ENCODE measurements at places on chromosomes 5 and 9.
A peak's percentile ranks its signal among the peaks of the same experiment; 100 is the strongest.

DNA sequence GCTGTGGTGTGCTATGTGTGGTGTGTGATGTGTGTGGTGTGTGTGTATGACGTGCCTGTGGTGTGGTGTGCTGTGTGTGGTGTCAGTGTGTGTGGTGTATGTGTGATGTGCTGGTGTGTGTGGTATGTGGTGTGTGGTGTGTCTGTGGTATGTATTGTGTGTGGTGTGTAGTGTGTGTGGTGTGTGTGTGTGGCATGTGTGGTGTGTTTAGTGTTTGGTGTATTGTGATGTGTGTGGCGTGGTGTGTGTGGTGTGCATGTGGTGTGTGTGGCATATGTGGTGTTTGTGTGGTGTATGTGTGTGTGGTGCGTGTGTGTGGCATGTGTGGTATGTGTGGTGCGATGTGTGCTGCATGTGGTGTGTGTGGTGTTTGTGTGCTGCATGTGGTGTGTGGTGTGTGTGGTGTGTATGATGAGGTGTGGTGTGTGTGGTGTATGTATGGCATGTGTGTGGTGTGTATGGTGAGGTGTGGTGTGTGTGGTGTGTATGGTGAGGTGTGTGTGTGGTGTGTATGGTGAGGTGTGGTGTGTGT is 18.3 kb upstream of the RNU6ATAC start:
- no peak for DNase-seq

GRCh38 chr5:61200582-61201155 is 38.4 kb upstream of the SMIM15 start:
- DNase-seq, result no peak

- DNase-seq, result no peak
Observed at GRCh38 chr5:38445374-38446028, 110.9 kb downstream of the LIFR start.

- DNase-seq, result no peak
Observed at GRCh38 chr9:32957358-32957757, 44.1 kb downstream of the APTX start.

DNA sequence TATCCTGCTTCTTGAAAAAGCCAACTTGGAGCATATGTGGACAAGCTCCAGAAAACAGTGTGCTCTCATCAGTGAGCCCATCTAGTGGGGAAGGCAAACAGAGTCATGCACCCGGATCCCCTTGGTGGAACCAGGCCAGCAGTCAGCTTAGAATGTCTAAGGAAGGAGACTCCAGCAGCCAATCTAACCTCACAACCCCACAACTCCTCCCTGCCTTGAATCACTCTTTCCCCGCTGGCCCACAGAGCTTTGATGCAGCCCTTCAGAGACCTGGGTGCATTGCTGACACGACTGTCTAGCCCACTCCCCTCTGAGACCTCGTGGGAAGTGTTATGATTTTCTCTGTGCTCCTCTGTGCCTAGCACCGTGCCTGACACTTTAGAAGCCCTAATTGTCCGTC is 623.7 kb downstream of the BNC2 start:
- DNase-seq, result no peak

DNA sequence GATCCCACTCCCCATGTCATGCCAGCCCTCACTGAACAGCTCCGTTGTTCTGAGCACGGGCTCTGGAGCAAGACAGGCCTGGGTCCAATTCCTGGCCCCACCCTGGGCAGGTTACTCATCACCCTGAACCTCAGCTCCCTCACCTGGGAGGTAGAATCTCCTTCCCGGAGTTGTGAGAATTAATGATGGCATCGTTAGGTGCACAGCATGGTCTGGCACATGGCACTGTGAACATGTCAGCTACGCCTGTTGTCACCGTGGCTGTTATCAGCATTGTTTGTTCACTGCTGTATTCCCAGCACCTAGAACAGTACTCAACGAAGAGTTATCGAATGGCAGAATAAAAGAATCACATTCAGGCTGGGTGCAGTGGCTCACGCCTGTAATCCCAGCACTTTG is 43.0 kb downstream of the LRSAM1 start:
- no peak for DNase-seq

GRCh38 chr9:128892221-128892921 is 10.4 kb downstream of the LRRC8A start:
- DNase-seq, result no peak

- DNase-seq, result peak; percentile 72
Observed at GRCh38 chr5:43603344-43604217, 601 bp downstream of the NNT start.

GRCh38 chr9:17824616-17825264 is 245.9 kb downstream of the SH3GL2 start:
- no peak for DNase-seq

- peak; percentile 27 for DNase-seq
Observed at GRCh38 chr9:107274953-107275422, 8.1 kb upstream of the RAD23B start.

GRCh38 chr5:54927097-54927746 is 58.2 kb downstream of the ESM1 start:
- no peak for DNase-seq

GRCh38 chr9:79195879-79196278 is 375.9 kb upstream of the TLE4 start:
- DNase-seq, result no peak

DNA sequence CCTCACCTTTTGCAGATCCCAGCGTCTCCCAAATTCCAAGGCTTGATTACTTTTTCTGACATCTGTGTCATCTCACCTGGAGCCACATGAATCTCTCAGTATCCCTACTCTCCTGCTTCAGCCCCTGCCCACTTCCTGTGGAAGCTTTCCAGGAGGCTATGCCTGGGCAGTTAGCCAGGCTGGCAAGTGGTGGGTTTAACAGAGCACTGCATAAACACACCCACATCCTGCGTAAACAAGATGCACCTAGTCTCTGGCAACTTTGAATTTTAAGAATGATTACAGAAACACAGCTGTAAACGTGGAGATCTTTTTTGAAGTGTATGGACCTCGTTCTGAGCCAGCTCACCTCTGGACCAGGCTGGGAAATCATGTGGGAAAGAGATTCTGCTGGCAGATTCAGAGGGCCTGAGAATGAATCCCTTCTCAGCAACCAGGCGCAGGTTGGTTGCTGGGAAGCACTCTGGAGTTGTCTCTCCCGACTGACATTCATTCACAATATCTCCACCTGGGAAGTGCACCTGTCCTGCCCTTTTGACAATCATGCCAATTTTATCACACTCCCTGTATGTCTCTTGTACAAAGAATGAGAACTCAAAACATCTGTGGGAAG is 55.7 kb upstream of the FANCC start:
- no peak for DNase-seq

DNA sequence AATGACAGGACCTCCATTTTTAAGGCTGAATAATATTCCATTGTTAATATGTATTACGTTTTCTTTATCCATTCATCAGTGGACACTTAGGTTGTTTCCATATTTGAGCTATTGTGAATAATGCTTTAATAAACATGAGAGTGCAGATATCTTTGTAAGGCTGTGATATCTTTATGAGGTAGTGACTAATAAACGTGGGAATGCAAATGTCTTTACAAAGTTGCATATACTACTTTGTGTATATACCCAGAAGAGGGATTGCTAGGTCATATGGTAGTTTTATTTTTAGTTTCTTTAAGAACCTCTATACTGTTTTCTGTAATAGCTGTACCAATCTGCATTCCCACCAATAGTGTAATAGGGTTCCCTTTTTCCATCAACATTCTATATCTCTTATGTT is 148.7 kb downstream of the FOCAD start:
- DNase-seq, result no peak

DNA sequence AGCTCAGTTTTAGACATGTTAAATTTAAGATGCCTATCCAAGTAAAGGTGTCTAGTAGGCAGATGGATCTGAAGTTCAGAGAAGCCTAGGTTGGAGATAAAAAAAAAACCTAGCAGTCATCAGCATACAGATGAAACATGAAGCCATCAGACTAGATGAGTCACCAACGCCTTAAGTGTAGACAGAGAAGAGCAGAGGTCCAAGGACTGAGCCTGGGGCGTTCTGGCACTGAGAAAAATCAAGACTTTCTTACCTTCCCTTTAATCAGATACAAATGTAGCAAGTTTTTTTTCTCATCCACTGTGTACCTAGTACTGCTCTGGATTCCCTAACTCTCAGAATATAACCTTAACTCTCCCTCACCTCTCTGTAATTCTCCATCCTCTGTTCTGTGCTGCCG is 97.3 kb downstream of the SIL1 start:
- DNase-seq, result no peak

- DNase-seq, result no peak
Observed at GRCh38 chr5:129120158-129120581, 25.6 kb downstream of the ISOC1 start.

GRCh38 chr5:41373230-41373629 is 137.2 kb downstream of the PLCXD3 start:
- no peak for DNase-seq

DNA sequence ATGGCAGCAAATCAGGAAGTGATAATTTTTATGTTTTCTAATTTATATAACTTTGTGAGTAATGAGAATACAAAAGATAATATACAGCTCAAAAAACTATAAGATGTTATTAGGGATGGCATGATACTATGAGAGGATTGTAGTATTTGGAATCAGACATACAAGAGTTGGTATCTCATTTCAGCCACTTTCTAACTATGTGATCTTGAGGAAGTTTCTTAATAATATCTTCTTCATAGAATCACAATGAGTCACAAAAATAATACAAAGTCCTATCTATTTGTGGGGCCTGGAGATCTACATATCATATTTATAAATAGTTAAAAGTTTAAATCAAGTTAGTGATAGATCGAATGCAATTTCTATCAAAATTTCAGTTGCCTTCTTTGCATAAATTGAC is 23.7 kb upstream of the TMED7 start:
- DNase-seq, result no peak

- no peak for DNase-seq
Observed at GRCh38 chr5:651296-652022, 39.3 kb downstream of the CEP72 start.

DNA sequence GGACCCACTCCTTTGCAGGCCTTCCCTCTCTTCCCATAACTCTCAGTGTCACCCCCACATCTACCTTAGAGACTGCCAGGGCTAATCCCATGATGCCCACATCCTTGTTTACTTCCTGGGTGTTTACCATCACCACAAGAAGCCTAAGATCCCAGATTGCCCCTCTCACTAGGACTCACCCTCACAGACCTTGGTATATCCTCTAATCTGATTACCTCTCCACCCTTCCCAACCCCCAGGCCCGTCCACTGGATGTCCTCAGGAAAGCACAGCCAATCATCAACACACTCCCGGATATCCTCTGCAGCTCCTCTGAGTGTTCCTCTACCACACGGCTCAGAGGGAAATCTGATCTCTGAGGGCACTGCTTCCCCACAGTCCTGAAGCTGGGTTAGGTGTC is 91.0 kb downstream of the FOXD1 start:
- no peak for DNase-seq

DNA sequence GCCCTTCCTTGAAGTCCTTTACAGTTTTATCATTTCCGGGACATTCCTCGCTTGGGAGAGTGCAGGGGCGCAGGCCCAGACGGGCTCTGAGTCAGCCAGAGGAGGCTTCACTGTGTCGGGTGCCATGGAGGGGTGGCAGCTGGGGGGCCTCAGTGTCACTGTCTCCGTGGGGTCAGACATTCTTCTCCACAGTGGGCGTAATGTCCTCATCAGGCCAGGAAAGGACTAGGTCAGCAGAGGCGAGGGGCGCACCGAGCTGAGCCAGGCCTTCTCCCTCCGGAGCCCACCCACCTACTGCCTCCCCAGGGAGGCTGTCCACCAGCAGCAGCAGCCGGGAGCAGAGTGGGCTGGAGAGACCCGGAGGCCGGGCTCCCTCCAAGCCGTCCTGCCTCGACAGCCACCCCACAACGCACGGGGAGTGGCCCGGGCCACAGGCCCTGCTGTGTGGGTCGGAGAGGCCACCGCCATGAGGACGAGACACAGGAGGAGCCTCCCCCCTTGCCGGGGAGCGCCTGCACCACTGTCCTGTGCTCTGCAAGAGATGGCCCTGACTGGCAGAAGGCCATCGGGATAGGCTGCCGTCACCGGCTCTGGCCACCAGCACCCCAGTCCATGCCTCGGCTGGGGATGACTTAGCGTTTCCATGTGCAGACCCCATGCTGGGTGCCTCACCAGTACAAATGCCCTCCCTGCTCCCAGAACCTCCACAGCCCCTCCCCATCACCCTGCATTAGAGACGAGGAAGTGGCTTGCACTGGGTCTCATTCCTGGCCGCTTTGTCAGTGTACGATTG is 26.5 kb downstream of the SARDH start:
- DNase-seq, result no peak

DNA sequence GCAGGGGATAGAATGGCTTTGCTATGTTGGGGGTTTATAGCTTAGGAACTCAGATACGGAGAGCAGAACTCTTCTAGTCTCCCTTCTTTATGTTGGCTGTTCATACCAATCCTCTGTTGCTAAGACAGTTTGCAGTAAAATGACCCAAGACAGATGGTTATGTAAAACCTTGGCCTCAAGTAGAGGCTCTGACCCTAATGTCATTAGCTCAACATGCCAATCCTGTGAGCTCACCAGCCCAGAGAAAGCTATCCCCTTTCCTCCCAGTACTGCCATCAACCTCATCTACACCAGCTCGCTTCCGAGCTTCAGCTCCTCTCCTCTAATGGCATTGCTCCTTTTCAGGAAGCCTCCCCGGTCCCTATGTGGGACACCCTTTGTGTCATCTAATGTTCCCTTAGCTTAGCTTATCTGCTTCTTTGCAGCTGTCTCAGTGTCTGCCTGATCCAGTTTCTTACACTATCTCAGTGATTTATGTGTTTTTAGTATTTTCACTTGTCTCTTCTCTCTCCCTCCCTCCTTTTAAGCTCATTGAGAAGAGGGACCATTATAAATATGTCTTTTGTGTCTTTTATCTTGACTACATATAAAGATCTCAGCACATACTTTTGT is 281.3 kb upstream of the CLINT1 start:
- no peak for DNase-seq

GRCh38 chr5:65482296-65482735 is 596 bp upstream of the ADAMTS6 start:
- no peak for DNase-seq

DNA sequence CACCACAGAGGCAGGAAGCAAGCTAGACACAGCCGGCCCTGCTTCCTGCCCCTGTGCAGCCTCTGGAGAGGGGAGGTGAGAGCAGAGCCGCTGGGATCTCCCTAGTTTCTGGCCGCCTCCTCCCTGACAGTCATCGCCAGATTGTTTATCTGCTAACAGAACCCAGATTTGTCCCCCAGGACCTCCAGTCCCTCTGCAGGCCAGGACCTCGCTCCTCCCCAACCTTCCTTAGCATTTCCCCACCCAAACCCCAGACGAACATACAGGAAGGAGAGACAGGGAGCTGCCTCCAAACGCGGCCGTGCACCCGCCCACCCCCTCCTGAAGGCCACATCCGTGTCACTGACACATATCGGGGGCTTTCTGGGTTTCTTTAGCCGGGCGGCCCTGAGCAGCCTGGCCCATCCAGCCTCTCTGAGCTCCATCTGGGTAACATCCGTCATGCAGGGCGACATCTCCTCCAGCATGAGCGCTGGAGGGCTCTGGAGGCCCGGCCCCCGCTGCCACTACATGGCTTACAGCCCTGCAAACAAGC is 47.5 kb downstream of the DBH start:
- DNase-seq, result no peak

DNA sequence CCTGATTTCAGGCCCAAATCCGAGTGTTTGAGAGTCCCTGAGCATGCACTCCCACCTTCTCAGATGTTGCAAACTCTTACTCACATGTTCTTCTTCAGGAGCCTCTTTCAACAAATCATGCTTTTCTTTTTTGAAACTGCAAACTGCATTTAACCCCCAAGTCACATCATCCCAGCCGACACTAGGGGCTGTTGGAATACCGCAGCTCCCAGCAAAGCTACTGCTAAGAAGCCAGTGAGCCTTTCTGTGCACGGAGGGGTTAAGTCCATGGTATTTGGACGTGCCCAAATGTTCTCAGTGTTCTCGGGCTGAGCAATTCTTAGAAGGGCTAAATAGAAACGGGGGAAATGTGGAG is 282.9 kb downstream of the NFIB start:
- DNase-seq, result no peak
